ENCODE measurements at places on chromosomes 12 and 14. TPM values are rescaled to one million over a fixed set of nuclear protein-coding genes. Genes with fewer than 3 reads are reported as not detected.

Gene SERPINA5
- 0.63 TPM for total RNA-seq

Gene NFE2
- not detected for total RNA-seq

Gene DIP2B
- 22.8 TPM for total RNA-seq

Gene TAS2R43
- total RNA-seq = 0.16 TPM

Gene CLEC6A
- not detected for total RNA-seq

Gene RAD52
- total RNA-seq = 15.1 TPM

Gene PLCZ1
- not detected for total RNA-seq

Gene PARPBP
- 1.5 TPM for total RNA-seq

Gene FOXN4
- not detected for total RNA-seq

Gene FAM90A1
- total RNA-seq = 0.16 TPM

Gene RHOJ
- total RNA-seq = 0.33 TPM

Gene RTN1
- 0.13 TPM for total RNA-seq

Gene TOMM20L
- total RNA-seq = not detected

Gene DBX2
- not detected for total RNA-seq

Gene TAS2R7
- not detected for total RNA-seq

Gene ERP27
- 0.33 TPM for total RNA-seq

Gene RNF10
- 80.2 TPM for total RNA-seq

Gene PLEKHD1
- under 0.01 TPM for total RNA-seq

Gene TOGARAM1
- total RNA-seq = 12.4 TPM

Gene SLC5A8
- total RNA-seq = not detected

Gene EEF1AKMT3
- total RNA-seq = 10.1 TPM

Gene PPFIBP1
- total RNA-seq = 59.8 TPM

Gene PMCH
- total RNA-seq = not detected

Gene CEBPE
- total RNA-seq = not detected

Gene AICDA
- not detected for total RNA-seq

Gene PLD4
- total RNA-seq = under 0.01 TPM

Gene CCDC59
- 30.1 TPM for total RNA-seq

Gene RFLNA
- 8.6 TPM for total RNA-seq

Gene RTL1
- under 0.01 TPM for total RNA-seq

Gene PDE3A
- 25.6 TPM for total RNA-seq

Gene LRRK2
- total RNA-seq = 0.16 TPM

Gene OR4K5
- not detected for total RNA-seq

Gene DHRS4L2
- total RNA-seq = 11.9 TPM

Gene KLRF1
- total RNA-seq = not detected

Gene TMEM121
- 8.0 TPM for total RNA-seq

Gene LIMA1
- total RNA-seq = 51.2 TPM

Gene MAP3K9
- 9.8 TPM for total RNA-seq

Gene FBRSL1
- 32.9 TPM for total RNA-seq

Gene RAP1B
- 188 TPM for total RNA-seq

Gene TSPAN19
- total RNA-seq = 0.13 TPM

Gene TAMALIN
- 0.98 TPM for total RNA-seq

Gene TAS2R46
- total RNA-seq = not detected

Gene KRT81
- total RNA-seq = not detected
